Panc1 (cell line): ENCODE measurements at places on chromosomes 6 and 20. TPM values are rescaled to one million over a fixed set of nuclear protein-coding genes. Genes with fewer than 3 reads are reported as not detected.

The HTR1E gene
- total RNA-seq: not detected

The DLK2 gene
- total RNA-seq: 19.1 TPM

The LHFPL5 gene
- total RNA-seq: not detected

The ZFP57 gene
- total RNA-seq: not detected

The NHSL1 gene
- 20.6 TPM for total RNA-seq

The ARFGAP1 gene
- 110 TPM for total RNA-seq

The IDH3B gene
- 135 TPM for total RNA-seq
